Stimulated activated CD8-positive, alpha-beta memory T cell treated with anti-CD3 and anti-CD28 coated beads, Interleukin-4, amount 100 ng/mL, for 4 hours (primary cell): ENCODE measurements at places on chromosomes 2 and 18.

DNA sequence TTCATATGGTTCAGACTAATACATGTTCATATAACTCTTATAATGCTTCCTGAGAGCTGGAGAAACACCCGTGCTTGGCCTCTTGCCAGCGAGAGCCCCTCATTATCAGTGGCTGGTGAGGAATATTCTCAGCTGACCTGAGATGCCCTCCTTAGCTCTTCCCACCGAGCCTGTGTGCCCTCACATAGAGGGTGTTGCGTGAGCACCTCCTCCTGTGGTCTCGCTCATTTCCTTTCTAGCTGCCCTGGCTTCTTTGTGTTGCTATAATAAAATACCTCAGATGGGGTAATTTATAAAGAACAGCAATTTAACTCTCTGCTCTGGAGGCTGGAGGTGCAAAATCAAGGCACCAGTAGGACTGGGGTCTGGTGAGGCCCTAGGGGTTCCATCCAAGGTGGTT, 80.5 kb upstream of the ALKAL2 start:
- no peak for DNase-seq

- no peak for DNase-seq
Measured at GRCh38 chr2:42342061-42342794, 18.8 kb downstream of the COX7A2L start.

DNA sequence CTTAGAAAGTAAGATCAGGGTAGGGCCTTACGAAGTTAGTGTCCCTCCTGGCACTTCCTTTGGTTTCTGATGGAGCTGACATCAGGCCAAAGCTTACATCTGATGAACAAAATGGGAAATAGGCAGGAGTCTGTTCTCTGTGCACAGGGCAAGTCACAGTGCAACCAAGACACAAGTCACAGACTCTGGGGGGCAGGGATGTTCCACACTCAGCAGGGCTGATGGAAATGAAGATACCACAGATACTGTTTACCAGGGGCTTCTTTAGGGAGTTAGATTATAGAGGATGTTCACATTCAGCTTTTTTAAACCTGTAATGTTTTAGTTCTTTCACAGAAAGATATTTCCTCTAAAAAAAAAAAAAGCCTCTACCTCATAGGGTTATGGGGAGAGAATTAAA, 106.2 kb upstream of the EPC2 start:
- DNase-seq, result no peak

DNA sequence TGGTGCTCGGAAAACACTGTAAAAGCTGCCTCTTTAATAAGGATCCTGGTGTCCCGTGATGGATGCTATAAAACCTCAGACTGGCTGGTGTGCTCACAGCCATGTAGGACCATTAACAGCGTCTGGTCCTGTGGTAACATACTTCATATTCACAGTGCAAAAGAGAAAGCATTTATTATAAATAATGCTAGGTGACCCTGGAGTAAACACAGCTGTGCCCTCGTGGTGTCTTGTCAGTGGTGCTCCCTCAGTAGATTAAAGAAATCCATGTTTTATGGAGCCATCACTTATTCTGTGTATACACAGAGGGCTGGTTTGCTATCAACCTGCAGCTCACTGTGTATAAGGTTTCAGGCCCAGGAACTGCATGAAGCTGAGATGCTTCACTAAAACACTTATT, 106.9 kb downstream of the CDK15 start:
- no peak for DNase-seq

DNA sequence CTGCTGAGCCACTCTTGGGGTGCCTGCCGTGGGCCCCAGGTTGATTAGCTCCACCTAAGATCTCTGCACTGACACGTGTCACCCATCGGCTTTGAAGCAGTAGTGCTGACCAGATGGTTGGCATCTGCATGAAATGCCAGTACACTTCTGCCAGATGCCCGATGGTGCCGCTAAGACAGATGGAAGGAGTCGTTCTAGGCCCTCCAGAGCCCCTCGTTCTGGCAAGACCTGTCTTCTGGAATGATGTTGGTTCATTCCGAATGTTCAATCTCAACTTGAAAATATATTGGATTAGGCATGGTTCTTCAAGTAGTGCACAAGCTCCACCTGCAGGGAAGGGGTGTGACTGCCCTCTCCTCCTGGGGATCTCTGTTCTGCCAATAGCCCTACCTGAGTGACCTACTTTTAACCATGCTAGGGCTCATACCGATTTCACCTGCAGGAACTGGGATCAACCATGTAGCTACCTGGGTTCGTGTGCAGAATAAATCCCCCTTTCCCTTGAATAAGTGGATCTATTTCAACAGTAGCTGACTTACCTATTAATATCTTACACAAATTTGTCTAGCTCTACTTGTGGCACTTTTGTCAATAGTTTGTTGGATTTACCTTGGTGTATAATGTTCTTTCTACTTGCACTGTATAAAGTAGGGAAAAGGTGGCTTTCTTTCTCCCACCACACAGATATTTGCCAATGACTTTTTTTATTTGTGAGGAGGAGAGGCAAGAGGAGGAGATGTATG, 342.6 kb downstream of the CTNNA2 start:
- DNase-seq, result no peak

GRCh38 chr2:149422337-149422990, 92.1 kb downstream of the LYPD6 start:
- no peak for DNase-seq

- no peak for DNase-seq
Measured at GRCh38 chr18:23406271-23406787, 46.8 kb upstream of the RIOK3 start.

DNA sequence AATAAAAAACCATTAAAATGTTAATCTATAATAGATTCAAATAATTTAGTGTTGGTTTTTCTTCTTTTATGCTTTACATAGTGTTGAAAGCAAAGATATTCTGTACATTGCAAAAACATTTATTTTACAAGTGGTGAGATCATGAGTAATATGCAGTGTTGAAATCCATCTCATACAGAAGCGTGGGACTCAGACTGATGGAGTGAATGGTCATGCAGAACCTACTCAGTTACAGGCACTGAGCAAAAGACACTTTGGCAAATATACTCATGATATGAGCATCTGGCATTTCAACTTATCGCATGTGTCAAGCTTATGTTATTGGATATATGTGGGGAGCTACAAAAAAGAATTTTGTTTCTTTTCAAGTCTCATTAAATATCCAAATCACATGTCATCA, 620.2 kb upstream of the NETO1 start:
- DNase-seq, result no peak

DNA sequence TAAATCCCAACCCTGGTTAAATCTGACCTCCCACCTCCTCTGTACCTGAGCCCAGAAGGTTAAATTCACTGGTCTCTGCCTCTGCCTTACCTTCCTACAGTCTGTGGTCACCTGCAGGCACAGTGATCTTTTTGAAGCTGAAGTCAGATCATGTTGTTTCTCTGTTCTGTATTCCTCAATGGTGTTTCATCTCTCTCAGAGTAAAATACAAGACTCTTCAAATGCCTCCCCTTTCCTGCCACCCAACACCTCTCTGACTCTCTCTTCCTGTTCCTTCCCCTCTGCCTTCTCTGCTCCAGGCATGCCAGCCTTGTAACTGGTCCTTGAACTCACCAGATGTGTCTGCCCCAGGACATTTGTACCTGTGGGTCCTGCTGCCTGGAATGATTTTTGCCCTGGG, 219.3 kb downstream of the UXS1 start:
- no peak for DNase-seq

GRCh38 chr2:66888791-66889631, 454.1 kb downstream of the MEIS1 start:
- DNase-seq, result no peak

GRCh38 chr2:239835056-239835455, 190.1 kb downstream of the NDUFA10 start:
- DNase-seq, result no peak

DNA sequence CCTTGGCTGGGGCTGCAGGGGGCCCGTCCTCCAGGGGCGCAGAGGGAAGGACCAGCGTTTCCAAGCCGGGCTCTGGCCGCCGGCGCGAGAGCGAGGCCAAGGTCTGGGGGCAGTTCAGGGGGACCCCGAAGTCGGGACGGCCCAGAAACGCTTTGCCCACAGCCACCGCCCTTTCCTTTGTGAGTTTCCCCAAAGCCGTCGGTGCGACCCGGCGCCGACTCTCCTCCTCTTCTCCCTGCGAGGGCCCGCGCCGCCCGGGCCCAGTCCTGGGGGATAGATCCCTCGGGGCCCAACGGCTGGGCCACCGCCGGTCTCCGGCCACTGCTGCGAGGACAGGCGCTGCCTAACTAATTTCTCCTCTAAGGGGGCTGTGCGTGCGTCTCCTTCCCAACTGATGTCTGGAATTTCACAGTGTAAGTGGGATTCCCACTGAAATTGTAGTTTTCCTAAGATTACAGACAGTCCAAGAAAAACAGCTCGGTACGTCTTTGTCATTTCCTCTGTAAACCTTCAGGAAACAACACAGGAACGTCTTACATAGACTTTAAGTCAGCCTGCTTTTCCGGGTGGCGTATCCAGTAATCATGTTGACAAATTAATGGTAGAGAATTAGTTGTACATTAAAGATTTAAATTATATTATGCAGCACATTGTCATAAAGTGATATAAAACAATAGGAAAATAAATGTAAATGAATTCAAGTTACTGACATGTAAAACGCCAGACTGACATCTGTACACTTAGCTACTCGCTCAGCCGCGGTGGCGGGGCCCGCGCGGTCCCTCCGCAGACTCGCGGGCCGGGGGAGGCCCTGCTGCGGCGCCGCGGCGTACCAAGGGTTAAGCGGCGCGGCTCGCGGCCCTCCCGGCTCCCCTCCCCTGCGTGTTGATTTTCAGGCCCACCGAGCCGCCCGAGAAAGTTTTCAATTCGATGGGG, 139.4 kb upstream of the SIX3 start:
- DNase-seq, result no peak

- DNase-seq, result no peak
Measured at GRCh38 chr2:20568501-20569463, 82.1 kb downstream of the HS1BP3 start.

- no peak for DNase-seq
Measured at GRCh38 chr18:49160079-49160930, 209.5 kb upstream of the SMAD7 start.

GRCh38 chr2:107627926-107628325, 198.8 kb upstream of the RGPD4 start:
- no peak for DNase-seq

DNA sequence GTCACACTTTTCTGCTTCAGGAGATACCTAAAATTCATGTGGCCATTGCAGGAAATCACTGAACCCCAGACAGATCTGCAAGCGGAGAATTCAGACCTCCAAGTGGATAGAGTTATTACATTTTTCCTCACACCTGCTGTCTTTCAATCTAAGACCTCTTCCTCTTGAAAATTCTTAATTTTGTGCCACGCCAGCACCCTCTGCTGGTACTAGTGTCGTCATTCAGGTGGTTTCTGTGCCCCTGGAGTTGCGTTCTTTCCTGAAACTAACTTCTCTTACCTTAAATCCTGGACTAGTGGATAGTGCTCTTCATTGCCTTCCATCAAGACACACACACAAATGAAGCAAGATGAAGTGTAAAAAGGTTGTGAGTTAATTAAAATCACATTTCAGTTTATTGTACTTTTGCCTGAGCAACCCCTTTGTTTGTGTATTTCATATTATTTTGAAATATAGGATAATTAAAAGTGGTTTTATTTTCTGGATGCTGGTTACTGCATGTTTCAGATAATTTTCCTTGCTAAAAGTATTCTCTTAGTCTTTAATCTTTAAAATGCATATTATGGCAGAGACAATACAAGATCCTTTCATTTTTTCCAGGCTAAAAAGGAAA, 1.6 kb upstream of the DNER start:
- DNase-seq, result no peak

DNA sequence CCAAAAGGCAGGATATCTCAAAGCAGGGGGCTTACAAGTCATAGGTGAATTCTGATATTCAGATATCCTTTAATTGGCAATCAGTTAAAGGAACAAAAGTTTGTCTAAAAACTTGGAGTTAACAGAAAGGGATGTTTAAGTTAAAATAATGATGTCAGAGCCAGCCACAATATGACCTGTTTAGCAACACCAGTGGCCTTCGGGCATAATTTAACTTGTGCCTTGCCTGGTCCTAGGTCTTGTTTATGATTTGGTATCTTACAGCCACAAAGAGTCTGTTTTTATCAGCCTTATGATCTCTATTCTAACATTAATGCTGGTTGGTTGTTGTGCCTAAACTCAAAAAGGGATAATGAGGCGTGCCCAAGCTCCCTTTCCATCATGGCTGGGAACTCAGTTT, 252.9 kb downstream of the RNF152 start:
- DNase-seq, result no peak

- DNase-seq, result no peak
Measured at GRCh38 chr2:7019191-7019590, 102.0 kb downstream of the RNF144A start.

DNA sequence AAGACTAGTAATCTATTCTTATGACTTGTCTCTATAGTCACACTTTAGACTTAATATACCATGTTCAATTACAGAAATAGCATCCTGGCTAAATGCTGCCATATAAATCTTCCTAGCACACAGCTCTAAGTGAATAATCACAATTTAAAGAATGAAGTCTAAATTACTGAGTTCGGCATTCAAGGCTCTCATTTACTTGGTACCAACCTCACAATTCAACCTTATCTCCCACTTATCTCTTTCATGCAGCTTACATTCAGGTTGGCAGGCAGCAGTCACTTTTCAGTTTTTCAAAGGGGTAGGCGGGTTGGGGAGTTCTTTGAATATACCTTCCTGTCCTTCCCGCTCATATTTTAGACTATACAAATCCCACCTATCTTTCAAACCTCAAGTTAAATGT, 1.5 kb downstream of the MMADHC start:
- DNase-seq, result no peak

GRCh38 chr2:172239944-172240590, 137.4 kb upstream of the DLX2 start:
- no peak for DNase-seq

- DNase-seq, result no peak
Measured at GRCh38 chr2:8498994-8499393, 182.9 kb upstream of the ID2 start.

GRCh38 chr2:177244244-177244771, 20.2 kb downstream of the NFE2L2 start:
- DNase-seq, result no peak

- no peak for DNase-seq
Measured at GRCh38 chr2:47219970-47220369, 64.9 kb upstream of the STPG4 start.

DNA sequence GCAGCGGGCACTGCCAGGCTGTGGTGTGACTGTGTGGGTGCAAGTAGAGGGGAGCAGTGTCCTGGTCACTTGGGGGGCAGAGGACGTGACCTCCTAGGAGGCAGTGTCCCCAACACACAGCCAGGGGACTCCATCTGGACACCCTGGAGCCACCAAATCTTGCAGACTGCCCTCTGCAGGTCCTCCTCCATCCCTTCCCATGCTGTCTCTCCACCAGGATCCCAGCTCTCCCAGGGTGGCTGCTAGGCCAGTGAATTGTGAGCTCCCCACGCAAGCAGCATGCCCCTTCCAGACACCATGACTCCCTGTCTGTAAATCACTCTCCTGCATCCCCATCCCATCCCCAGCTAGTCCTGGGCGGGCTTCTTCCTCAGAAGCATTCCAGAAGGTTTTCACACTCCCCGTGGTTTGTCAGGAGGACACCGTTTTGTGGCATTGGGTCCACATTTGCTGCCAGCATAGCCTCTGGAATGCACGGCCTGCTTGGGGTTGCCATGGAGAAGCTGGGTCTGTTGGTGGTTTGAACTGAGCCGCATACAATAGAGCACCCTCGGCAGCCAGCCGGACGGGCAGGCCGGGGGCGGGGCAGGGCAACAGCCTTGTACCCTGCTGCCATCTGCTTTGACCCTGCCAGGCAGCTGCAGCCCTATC, 210.7 kb downstream of the KLHL29 start:
- no peak for DNase-seq

- DNase-seq, result no peak
Measured at GRCh38 chr2:149235816-149236375, 94.5 kb upstream of the LYPD6 start.

GRCh38 chr2:133193544-133194361, 374.5 kb downstream of the NCKAP5 start:
- DNase-seq, result no peak

- no peak for DNase-seq
Measured at GRCh38 chr2:199460101-199460671, 2.4 kb upstream of the SATB2 start.
